ENCODE measurements at places on chromosomes 7 and 10. TPM values are rescaled to one million over a fixed set of nuclear protein-coding genes. Genes with fewer than 3 reads are reported as not detected.

OR6B1 gene
- total RNA-seq, result not detected

H2BK1 gene
- total RNA-seq, result not detected

PTPN20 gene
- 12.7 TPM for total RNA-seq

CACNA2D1 gene
- 5.8 TPM for total RNA-seq

NCOA4 gene
- total RNA-seq, result 164 TPM

POLR2J2 gene
- not detected for total RNA-seq

PTPRN2 gene
- 0.78 TPM for total RNA-seq

NFKB2 gene
- 47.8 TPM for total RNA-seq

CABCOCO1 gene
- 0.24 TPM for total RNA-seq
